KG1 (cell line): ENCODE measurements at places on chromosomes 2 and 18.

DNA sequence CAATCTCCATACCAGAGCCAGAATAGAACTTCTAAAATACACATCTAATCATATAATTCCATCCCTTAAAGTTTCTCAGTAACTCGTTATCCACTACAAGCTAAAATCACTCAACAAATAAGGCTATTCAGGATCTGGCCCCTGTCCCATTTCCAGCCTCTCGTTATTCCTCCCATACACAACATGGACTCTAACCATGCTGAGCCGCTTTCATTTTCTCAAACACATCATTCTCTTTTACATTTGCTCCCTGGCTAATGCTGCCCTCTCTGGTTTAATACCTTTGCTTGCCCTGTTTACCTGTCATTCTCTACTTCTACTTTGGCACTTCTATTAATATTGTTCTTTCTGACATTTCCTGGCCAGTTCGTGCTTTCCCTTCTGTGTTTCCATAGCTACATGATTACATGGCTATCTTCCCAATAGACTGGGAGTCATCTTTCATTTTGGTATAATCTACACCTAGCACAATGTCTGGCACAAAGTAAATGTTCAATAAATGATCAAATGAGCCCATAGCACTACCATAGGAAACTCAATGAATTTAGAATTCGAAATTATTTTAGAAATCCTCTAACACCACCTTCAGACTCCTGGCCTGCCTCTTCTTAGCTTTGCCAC is 163.6 kb upstream of the VRK2 start:
- no peak for DNase-seq

DNA sequence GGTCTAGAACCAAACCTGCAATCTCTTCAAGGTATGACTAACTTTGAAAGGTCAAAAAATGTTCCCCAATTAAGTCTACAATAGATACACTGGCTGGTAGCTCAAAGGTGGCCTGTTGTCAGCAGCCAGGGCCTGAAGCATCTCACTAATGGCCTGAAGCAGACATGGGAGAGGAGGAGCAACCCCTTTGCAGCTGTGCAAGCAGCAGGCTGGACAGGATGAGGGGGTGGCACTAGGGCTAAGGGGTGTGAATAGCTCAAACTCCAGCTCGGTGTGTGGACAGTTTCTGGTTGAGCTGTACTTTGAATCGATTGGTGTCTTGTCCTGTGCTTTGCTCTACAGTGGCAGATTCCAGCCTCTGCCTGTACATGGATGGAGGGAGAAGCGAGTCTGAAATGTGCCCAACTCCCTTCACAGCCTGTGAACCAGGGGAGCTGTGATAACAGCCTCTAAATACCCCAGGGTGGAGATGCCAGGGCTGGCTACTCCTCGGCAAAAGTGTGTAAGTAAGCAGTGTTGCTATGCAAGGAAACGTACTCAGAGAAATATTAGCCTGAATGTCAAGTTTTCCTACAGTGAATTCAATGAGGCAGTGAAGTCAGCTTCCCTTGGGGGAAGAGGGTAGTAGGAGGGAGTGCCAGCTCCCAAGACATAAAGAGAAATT is 34.7 kb upstream of the DTNB start:
- no peak for DNase-seq

DNA sequence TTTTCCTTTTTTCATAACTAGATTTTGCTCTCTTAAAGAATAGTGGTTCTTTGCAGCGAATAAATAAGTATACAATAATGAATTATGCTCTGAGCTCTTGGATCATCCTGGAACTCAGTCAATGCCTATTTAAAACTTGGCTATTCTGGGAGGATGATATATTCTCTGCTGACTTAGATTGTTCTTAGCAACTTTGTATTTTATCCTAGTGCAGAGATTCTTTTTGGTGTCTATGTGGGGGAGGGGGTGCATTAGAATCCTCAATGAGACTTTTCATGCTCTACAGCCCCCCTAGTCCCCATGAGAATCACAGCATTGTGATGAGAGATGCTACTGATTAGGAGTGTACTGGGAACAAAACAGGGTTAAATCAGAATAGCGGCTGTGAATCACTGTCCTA is 8.8 kb upstream of the FAM98A start:
- DNase-seq: no peak

DNA sequence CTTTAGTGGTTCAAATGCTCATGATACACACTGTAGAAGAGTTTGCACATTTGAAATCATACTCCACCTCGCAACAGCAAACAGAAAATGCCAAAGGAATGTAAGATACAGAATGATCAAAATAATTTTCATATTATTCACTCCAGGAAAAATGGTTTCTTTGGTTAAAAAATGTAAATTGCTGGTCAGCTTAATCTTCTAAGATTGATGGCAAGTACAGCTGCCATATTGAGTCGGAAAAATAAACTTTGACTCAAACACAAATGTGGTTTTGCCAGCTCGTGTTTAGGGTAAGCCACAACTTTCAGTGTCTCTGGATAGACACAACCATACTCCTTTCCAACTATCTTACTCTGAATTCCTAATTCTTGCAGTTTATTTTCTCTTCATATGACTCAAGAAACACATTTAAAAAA is 154.9 kb upstream of the SMIM21 start:
- no peak for DNase-seq

DNA sequence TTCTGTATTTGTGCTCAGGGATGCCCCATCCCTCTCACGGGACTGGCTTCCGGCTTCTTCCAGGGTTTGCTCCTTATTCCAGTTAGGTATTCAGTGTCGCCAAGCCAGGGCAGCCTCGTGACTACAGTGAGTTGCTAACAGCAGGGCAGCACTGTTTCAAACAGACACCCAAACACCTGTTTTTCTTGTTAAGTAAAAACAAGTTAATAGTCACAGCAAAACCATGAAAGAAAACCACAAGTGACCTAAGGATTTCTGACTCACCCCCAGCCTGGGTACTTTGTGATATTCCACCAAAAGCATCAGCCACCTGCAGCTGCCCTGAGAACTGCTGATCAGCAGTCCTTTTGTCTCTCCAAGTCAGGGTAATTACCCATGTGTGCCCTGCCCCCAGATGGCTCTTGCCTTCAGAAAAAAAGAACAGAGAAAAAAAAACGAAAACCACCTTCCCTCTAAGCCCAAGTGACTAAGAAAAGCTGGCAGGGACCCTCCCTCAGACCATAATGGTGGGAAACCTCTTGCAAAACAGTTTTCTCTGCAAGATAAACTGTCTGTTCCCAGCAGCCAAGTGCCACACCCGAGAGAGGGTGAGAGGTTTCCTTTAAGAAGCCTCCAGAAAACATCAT is 178.2 kb downstream of the ANAPC1 start:
- peak; percentile 8 for DNase-seq

DNA sequence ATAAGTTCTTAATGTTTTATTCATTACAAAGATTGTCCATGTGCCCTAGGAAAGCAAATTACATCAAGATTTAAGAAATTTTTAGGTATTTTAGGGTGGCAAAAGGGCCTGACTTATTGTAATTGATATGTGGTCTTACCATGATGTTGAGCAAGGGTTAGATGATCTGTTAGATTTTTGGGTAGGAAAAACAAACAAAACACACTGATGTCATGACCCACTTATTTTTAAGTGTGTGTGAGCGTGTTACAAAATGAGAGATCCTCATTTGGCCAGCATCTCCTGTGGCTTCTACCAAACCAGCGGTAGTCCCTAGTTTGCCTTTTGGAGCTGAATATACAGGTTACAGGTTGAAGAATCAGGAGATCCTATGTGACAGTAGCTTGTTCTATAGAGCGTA is 89.8 kb upstream of the ITGB6 start:
- DNase-seq: no peak

GRCh38 chr2:14988600-14988999 is 356.1 kb downstream of the LRATD1 start:
- DNase-seq: no peak

DNA sequence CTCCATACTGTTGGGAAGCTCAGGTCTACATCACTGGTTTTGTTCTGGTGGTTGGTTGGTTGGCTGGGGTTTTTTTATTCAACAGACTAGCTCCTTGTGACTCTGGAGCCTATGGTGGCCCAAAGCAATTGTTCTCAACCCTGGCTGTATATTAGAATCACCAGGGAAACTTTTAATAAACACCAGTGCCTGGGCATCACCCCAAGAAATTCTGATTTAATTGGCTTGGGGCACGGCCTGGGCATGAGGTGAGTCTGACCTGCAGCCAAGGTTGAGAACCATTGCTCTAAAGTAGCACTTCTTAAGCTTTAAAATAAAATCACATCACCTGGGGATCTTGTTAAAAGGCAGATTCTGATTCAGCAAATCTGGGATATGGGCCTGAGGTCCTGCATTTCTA is 184.1 kb downstream of the C1D start:
- DNase-seq: no peak

- DNase-seq: no peak
Measured at GRCh38 chr2:207983641-207984042, 41.7 kb downstream of the PLEKHM3 start.

- DNase-seq: no peak
Measured at GRCh38 chr2:111903930-111904439, 5.6 kb downstream of the MERTK start.
